ENCODE measurements at places on chromosomes 16 and 17.

- no peaks in the 10 kb centered on the region for H3K27me3 ChIP-seq
- peaks cover 6% of the 10 kb centered on the region for H3K4me1 ChIP-seq
- DNase-seq, result no peak
- H3K4me3 ChIP-seq, result no peak overlapping the region
Measured at GRCh38 chr16:21568502-21569189, 30.7 kb upstream of the METTL9 start.

- no peak overlapping the region for H3K27ac ChIP-seq
- H3K4me1 ChIP-seq, result no peaks in the 10 kb centered on the region
- no peaks in the 10 kb centered on the region for H3K27me3 ChIP-seq
- no peak overlapping the region for H3K4me3 ChIP-seq
Measured at GRCh38 chr16:64364016-64364415, 757.8 kb downstream of the CDH11 start.

- H3K27me3 ChIP-seq, result no peaks in the 10 kb centered on the region
- no peak overlapping the region for H3K27ac ChIP-seq
- no peaks in the 10 kb centered on the region for H3K4me1 ChIP-seq
- H3K36me3 ChIP-seq, result no peaks in the 10 kb centered on the region
Measured at GRCh38 chr17:53270936-53271335, 551.8 kb upstream of the KIF2B start.

DNA sequence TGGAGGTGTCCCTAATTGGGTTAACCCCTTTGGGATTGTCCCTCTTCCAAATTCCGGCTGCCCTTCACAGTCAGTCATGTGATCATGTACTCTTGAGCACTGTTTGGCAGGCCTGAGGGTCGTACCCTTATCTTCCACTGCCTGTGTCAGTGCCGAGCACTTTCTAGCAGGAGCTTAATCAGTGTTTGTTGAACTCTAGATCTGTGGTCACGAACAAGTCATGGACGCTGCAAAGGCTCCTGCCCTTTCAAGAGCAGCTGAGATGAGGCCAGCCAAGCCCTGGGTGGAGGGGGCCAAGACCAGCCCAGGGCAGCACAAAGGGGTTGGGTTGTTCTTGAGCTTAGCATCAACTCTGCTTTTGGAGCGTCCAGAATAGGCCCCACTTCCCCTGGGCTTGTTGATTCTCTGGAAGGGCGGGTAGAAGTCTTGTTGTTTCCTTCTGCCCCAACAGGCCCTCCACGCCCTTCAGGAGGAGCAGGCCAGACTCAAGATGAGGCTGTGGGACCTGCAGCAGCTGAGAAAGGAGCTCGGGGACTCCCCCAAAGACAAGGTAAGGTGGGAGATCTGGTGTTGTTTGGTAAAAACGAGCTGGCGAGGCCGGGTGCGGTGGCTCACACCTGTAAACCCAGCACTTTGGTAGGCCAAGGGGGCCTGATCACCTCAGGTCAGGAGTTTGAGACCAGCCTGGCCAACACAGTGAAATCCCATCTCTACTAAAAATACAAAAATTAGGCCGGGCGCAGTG, 5.3 kb downstream of the IFI35 start:
- no peaks in the 10 kb centered on the region for H3K27me3 ChIP-seq
- peaks cover 26% of the 10 kb centered on the region for H3K4me1 ChIP-seq
- DNase-seq, result no peak
- no peak overlapping the region for H3K27ac ChIP-seq
- peaks cover 39% of the 10 kb centered on the region for H3K36me3 ChIP-seq

- no peaks in the 10 kb centered on the region for H3K36me3 ChIP-seq
- H3K4me1 ChIP-seq, result no peaks in the 10 kb centered on the region
- no peak for DNase-seq
- no peaks in the 10 kb centered on the region for H3K27me3 ChIP-seq
Measured at GRCh38 chr17:16926571-16927451, 45.1 kb downstream of the TNFRSF13B start.

All from CD14-positive monocyte (primary cell).